Amniotic stem cell (primary cell): ENCODE measurements at places on chromosomes 5 and 9.
A peak's percentile ranks its signal among the peaks of the same experiment; 100 is the strongest.

GRCh38 chr5:23352446-23352845 lies 155.0 kb upstream of the PRDM9 start:
- no peak for DNase-seq

DNA sequence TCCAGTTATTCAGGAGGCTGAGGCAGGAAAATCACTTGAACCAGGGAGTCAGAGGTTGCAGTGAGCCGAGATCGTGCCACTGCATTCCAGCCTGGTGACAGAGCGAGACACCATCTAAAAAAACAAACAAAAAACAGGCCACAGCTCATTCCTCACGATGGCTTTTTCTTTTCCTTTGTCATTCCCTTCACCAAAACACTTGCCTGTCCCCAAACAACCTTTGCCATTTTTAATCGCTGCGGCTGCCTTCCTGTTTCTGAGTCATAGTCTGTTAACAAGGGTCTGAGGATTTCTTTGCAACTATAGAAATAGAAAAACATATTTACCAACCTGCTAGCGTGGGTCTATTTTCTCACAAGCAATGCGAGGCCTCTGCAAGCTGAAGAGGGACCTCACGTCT lies 123.0 kb upstream of the FSTL4 start:
- no peak for DNase-seq

GRCh38 chr9:89804766-89805531 lies 200.1 kb downstream of the GADD45G start:
- DNase-seq = no peak

DNA sequence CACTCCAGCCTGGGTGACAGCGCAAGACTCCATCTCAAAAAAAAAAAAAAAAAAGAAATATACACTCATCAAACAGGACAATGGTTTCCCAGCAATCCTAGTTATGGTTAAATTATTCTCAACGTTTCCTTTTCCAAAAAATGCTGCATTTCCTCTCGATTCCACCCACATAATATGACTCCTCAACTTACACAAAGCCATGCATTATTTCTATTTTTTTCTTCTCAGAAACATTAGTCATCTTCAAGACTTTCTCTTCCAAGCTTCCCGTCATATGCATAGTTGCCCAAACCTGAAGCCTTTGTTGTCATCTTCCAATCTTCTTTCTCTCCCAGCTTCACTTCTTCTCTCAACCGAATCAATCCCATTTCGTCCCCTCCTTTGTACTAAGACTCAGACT lies 61.4 kb upstream of the RANBP6 start:
- no peak for DNase-seq

DNA sequence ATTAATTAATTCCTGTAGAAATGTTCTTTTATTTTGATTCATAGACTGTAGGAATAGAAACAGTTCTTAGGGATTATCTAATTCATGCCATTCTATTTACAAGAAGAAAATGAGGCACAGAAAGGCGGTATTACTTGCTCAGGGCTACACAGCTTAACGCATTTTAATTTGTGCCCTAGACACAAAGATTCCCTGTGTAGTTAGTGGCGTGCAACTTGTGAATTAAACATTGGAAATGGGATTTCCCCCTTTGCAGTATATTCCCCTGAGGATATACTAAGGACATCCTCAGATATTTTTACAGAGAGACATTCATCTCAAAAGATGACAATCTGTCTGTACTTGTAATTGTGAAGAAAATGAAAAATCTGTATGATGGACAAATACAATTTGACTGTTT lies 108.1 kb downstream of the SGCD start:
- no peak for DNase-seq

- DNase-seq = no peak
Measured at GRCh38 chr9:80383331-80383730, 811.6 kb downstream of the TLE4 start.

GRCh38 chr5:56327809-56328208 lies 94.7 kb upstream of the ANKRD55 start:
- no peak for DNase-seq

DNA sequence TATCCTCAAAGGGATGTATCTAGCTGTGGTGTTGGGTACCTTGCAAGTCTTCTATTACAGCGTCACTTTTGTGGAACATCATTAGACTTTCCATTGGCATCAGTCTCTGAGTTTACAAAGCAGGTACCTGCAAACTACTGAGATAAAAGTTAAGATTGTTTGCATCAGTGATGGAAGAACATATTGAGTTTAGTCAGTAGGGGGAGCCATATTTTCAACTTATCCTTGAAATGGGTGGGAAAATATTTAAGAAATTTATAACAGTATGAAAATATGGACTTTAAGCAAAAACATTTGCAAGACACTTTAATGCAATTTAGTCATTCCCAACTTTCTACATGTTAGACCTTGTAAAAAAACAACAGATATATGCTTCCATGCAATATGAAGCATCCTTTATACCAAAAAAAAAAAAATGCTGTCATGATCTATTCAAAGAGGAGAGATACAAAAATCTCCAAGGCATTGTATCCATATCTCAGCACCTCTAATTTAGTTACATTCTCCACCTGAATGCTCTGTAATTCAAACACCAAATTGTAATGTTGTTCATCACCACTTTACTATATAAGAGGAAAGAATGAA lies 98.6 kb upstream of the ADAMTS19 start:
- peak; percentile 14 for DNase-seq

GRCh38 chr9:93128011-93128714 lies 5.9 kb downstream of the NINJ1 start:
- no peak for DNase-seq

DNA sequence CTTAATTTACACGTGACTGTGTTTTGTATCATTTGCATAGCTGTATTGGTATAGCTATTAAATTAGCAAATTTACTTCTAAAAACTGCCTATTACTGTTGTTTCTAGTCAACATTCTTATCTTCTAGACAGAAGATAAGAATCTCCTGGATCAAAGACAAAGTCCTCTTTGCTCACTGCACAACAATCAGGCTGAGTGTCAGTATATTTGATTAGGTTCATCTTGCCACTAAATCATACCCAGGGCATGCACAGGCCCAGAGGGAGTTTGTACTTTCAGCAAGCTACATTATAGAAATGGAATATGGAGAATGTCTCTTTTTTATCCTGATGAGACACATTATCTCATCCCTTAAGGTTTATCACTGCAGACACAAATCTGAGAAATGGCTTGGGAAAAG lies 579.1 kb downstream of the SLCO4C1 start:
- no peak for DNase-seq

DNA sequence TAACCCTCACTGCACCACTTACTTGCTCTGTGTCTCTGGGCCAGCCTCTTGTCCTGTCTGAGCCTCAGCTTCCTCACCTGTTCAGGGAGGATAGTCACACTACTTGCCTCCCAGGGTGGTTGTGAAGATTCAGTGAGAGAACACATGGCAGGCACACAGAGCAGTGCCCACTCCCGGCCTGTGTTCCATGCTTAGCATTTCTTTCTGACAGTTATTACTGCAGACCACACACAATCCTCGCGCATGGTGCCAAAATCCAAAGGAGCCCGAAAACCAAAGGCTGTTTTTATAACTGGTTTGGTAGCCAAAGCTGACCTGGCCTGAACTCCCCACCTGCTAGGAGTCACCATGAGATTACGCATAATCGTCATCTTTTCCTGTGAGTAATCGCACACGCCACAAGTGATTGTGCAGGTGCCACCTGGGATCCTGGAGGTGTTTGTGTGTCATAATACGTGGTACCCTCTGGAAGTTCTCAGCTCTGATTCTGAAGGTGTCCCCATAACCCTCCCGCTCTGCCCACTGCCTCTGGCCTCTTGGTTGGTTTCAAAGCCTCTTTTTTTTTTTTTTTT lies 84.6 kb upstream of the FBXW11 start:
- DNase-seq = no peak

DNA sequence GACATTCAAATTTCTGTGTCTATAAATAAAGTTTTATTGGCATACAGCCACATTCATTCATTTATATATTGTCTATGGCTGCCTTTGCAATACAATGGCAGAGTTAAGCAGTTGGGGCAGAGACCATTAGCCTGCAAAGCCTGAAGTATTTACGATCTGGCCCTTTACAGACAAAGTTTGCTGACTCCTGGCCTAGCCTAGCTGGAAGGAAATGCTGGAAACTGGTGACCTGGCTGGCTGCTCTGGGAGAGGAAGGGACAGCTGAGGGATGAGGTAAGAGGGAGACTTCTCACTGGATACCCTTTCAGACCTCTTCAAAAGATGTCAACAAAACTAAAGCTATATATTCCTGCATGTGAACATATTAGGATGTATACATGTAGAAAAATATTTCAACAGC lies 66.0 kb upstream of the PPARGC1B start:
- DNase-seq = no peak
